ENCODE measurements at places on chromosomes 5 and 9.

GRCh38 chr9:138044485-138045383, 167.2 kb downstream of the CACNA1B start:
- H3K4me3 ChIP-seq, result no peak overlapping the region
- H3K27ac ChIP-seq, result no peak overlapping the region
- no peak for DNase-seq
- no peaks in the 10 kb centered on the region for H3K36me3 ChIP-seq

DNA sequence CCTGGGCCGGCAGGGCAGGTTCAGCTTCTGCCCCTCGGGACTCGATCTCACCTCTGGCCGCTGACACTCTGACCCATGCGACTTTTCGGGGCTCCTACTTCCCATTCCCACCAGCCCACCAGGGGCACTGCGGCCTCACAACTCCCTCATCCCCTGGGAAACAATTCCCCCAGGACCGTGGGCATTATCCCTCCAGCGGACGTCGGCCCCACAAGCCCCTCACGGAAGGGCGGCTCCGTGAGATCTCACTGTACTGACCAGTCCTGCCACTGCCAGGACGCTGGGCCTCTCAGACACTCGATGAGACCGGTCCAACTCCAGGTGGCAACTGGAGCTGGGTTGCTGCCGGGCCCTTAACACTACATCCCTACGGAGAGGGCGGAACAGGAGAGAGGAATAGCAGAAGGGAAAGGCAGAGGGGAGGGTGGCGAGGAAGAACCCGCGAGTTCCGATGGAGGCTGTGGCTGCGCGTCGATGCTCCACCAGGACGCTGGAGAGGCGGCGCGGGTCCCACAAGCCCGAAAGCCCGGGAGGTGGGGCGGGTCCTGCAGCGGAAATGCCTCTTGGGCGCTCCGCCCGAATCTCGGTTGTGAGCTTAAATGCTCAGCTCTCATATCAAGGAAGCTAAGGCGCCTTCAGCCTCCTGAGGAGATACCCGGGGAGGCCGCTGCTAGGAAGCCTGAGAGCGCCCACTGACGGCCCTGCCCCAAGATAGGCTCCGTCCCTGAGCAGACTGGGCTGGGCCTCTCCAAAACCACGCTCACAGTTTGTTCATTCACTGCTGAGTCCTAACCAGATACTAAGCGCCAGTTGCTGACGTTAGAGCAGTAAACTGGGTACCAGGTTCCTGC, 36.3 kb downstream of the VCP start:
- H3K36me3 ChIP-seq, result no peaks in the 10 kb centered on the region
- H3K4me3 ChIP-seq, result peak overlapping the region; percentile 31
- peak; percentile 54 for DNase-seq
- H3K27me3 ChIP-seq, result no peaks in the 10 kb centered on the region
- H3K4me1 ChIP-seq, result no peaks in the 10 kb centered on the region

DNA sequence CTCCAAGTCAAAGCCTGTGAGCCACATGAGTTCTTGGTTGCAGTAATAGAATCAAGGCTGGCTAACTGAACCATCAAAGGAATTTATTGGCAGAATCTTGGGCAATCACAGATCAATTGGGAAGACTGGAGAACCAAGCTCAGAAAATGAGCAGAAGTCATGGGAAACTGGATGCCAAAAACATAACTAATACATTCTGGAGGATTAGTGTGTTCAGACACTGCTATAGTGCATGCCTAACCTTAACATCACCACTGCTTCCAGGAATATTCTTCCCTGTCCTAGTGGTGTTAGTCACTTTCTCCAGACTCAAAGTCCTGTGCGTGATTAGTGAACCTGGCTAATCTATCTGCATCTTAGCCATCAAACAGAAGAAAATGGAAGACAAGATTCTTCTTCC, 843.7 kb downstream of the EFNA5 start:
- H3K4me3 ChIP-seq, result no peak overlapping the region
- H3K4me1 ChIP-seq, result no peaks in the 10 kb centered on the region
- H3K36me3 ChIP-seq, result no peaks in the 10 kb centered on the region
- H3K27me3 ChIP-seq, result no peaks in the 10 kb centered on the region

GRCh38 chr5:136039202-136039601, 10.4 kb downstream of the TGFBI start:
- H3K4me3 ChIP-seq, result no peak overlapping the region
- no peaks in the 10 kb centered on the region for H3K4me1 ChIP-seq
- H3K27ac ChIP-seq, result no peak overlapping the region
- H3K27me3 ChIP-seq, result no peaks in the 10 kb centered on the region

GRCh38 chr9:14961372-14962068, 51.3 kb upstream of the FREM1 start:
- H3K4me1 ChIP-seq, result no peaks in the 10 kb centered on the region
- no peak overlapping the region for H3K27ac ChIP-seq
- no peaks in the 10 kb centered on the region for H3K36me3 ChIP-seq
- no peaks in the 10 kb centered on the region for H3K27me3 ChIP-seq
- DNase-seq, result no peak

DNA sequence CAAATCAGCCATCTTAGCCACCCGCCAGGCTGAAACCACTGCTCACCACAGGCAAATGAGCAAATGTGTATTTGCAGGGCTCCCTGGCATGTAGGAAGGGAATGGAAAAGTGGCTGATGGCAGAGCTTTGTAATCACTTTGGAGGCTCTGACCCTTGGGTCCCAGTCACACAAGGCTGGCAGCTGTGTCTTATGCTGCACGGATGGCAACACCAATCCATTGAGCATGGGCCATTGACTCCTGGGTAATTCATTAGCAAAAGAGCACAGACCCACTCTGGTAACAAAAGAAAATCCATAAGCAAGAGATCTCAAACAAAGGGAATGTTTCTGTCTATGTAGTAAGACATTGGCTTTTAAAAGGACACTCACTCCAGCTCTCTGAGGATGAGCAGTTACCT, 57.6 kb downstream of the SPOCK1 start:
- no peak for DNase-seq
- no peak overlapping the region for H3K27ac ChIP-seq
- H3K4me1 ChIP-seq, result no peaks in the 10 kb centered on the region
- no peaks in the 10 kb centered on the region for H3K27me3 ChIP-seq
- no peaks in the 10 kb centered on the region for H3K36me3 ChIP-seq

GRCh38 chr9:128128836-128129590, 1.5 kb upstream of the PTGES2 start:
- H3K4me1 ChIP-seq, result peaks cover 14% of the 10 kb centered on the region
- no peak for DNase-seq
- H3K27me3 ChIP-seq, result no peaks in the 10 kb centered on the region
- H3K27ac ChIP-seq, result peak overlapping the region; percentile 93

DNA sequence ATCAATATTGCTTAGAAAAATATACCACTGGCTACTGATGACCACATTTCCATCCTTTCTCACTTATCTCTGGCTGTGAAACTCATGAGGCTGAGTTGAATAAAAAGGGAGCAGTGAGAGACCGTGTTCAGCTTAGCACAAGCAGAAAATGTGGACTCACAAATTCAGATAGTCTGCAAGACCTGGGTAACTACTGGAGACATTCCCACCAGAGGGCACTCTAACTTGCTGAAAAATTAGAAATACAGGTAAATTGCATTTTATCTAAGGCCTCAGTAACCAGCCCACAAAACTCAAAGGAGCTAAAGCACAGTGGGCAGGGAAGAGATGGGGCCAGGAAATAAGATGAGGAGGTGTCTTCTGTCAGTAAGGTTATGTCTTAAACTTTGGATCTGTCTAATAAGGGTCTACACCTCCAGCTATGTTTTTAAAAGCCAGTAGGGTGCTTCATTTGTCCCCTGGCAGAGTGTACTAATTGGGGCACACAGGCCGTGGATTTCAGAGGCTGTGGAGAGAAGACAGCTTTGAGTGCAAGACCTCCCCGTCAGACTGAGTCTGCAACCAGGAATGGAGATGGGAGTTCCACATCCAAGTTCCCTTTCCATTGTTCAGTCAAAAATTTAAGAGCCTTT, 8.7 kb upstream of the NDUFB6 start:
- peak; percentile 19 for DNase-seq
- H3K27me3 ChIP-seq, result no peaks in the 10 kb centered on the region
- H3K4me1 ChIP-seq, result no peaks in the 10 kb centered on the region
- H3K27ac ChIP-seq, result no peak overlapping the region

DNA sequence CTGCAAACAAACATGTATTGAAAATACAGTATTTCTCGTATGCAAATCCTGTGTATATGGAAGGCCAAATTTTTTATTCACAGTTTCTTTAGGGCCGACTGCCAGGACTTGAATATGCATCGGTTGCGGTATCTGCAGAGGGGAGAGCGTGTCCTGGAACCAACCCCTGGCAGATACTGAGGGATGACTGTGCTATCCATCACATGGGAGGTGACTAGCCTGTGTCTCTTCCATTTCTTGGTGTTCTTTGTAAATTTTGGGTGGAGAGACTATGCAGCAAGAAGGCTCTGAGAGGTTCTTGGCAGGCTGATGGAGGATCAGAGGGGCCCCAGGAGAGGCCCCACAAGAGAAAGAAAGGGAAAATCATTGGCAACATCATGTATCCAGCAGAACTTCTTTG, 384.3 kb downstream of the YTHDC2 start:
- no peaks in the 10 kb centered on the region for H3K27me3 ChIP-seq
- no peaks in the 10 kb centered on the region for H3K36me3 ChIP-seq
- no peak for DNase-seq
- H3K4me3 ChIP-seq, result no peak overlapping the region
- no peaks in the 10 kb centered on the region for H3K4me1 ChIP-seq
- no peak overlapping the region for H3K27ac ChIP-seq

DNA sequence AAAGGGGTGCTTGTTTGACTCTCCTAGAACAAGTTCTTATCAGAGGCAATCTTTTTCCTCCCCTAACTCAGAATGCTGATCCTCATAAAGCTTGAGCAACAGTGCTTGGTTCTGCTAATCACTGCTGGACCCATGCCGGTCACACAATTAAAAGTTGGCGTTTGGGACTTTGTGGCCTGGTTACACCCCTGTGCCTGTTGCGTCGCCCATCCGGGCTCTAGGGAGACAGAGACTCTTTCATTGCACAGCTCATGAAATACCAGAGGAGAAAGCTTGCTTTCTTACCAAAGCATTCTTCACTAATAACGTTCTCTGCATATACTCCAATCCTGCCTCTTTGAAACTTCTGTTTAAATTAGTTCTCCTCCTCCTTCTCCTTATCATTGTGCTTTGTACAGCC, 301.1 kb downstream of the NR3C1 start:
- H3K4me3 ChIP-seq, result no peak overlapping the region
- no peak overlapping the region for H3K27ac ChIP-seq
- H3K36me3 ChIP-seq, result peaks cover 1% of the 10 kb centered on the region
- no peaks in the 10 kb centered on the region for H3K4me1 ChIP-seq

GRCh38 chr5:166281433-166281832, 2010.0 kb upstream of the WWC1 start:
- H3K27ac ChIP-seq, result no peak overlapping the region
- H3K27me3 ChIP-seq, result no peaks in the 10 kb centered on the region
- H3K36me3 ChIP-seq, result no peaks in the 10 kb centered on the region
- H3K4me1 ChIP-seq, result no peaks in the 10 kb centered on the region
- no peak overlapping the region for H3K4me3 ChIP-seq

DNA sequence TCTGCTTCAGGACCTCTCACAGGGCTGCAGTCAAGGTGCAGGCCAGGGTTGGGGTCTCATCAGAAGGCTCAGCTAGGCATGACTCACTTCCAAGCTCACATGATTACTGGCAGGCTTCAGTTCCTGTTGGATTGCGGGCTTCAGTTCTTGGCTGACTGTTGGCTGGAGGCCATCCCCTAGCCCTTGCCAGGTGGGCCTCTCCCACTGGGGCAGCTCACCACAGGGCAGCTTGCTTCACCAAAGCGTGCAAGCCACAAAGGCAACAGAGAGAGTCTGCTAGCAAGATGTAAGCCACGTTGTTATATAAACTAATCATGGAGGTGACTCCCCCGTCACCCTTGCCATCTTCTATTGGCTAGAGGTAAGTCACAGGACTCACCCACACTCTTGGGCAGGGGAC, 14.4 kb downstream of the CPLX2 start:
- no peaks in the 10 kb centered on the region for H3K36me3 ChIP-seq
- DNase-seq, result no peak
- no peaks in the 10 kb centered on the region for H3K27me3 ChIP-seq
- H3K4me3 ChIP-seq, result no peak overlapping the region

DNA sequence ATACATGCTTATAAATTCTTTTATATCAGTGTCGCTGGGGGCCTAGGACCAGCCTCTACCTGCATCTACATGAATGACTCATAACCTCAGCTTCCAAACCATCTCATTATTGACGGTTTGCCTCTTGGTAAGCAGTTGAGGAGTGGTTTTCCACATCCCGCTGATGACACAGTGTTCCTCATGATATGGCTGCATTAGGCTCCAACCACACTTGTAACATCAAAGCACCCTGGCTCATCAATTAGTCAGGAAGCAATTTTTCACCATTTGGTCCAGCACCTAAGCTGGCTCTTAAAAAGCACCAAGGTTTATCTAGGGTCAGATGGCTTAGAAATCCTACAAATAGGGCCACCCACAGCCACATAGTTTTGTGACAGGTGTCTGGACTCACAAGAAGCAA, 402.4 kb downstream of the ARHGEF28 start:
- no peak overlapping the region for H3K27ac ChIP-seq
- no peaks in the 10 kb centered on the region for H3K36me3 ChIP-seq
- H3K27me3 ChIP-seq, result no peaks in the 10 kb centered on the region
- no peak overlapping the region for H3K4me3 ChIP-seq
- no peaks in the 10 kb centered on the region for H3K4me1 ChIP-seq
- no peak for DNase-seq

All from uterus (tissue), 4 donors.